ENCODE measurements at places on chromosomes 5 and 9.

GRCh38 chr5:3310541-3311261 lies 284.9 kb upstream of the IRX1 start:
- peak; percentile 68 for DNase-seq

GRCh38 chr5:132274050-132274792 lies 16.7 kb downstream of the PDLIM4 start:
- peak; percentile 44 for DNase-seq

- no peak for DNase-seq
These were observed 180.1 kb downstream of the ICE1 start for GRCh38 chr5:5602554-5602953.

GRCh38 chr9:127977884-127978647 lies 2.7 kb downstream of the EEIG1 start:
- DNase-seq, result no peak

- no peak for DNase-seq
These were observed 473.1 kb downstream of the NR2F1-AS1 start for GRCh38 chr5:93107805-93108520.

DNA sequence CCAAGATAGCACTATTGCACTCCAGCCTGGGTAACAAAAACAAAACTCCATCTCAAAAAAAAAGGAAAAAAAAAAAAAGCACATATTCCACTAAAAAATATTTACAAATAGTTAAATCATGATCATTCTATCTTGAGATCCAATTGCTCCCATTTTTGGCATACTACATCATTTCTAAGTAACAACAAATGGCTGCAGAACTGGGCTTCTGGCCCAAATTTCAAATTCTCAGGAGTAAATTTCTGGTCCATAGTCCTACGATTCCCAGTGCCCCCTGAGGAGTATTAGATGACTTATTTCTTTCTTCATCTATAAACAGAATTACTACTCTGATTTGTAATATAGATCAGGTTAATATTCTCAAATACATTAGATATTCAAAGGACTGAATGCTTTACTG lies 62.1 kb downstream of the CEMIP2 start:
- no peak for DNase-seq

DNA sequence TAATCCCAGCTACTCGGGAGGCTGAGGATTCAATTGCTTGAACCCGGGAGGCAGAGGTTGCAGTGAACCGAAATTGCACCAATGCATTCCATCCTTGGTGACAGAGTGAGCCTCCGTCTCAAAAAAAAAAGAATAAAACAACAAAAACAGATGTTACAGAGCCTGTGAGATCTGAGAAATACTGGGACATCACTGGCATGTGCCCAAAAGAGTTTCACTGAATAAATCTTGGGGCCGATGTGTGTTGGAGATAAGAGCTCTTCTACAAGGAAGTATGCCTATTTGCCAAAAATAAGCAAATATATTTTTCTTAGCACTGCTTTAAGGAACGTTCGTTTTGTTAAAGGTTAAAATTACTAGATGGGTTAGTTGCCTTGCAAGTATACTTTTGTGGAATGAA lies 55.1 kb downstream of the KIAA1958 start:
- no peak for DNase-seq

DNA sequence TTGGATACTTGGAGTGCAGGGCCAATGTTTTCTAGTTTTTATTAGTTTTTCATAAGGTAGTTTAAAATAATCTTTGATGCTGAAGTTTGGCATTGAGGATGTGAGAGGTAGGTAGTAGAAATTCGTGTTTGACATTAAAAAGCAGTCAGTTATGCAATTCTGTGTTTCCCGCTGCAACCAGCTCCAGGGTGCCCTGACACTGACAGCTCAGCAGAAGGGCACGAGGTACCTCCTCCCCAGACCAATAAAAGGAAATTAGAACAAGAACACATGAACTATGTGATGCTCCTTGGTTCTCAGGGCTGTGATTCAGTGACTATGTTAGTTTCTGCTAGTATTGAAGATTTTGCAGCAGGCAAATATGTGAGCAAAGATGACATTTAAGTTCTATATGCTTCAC lies 40.2 kb downstream of the NSUN2 start:
- no peak for DNase-seq

GRCh38 chr5:137206030-137206715 lies 293.0 kb downstream of the SPOCK1 start:
- no peak for DNase-seq
